ENCODE measurements at places on chromosomes 11 and 22.

GRCh38 chr22:46578824-46579561, 41.2 kb upstream of the GRAMD4 start:
- no peak for DNase-seq

GRCh38 chr11:46234311-46234710, 43.2 kb upstream of the CREB3L1 start:
- no peak for DNase-seq

- no peak for DNase-seq
Measured at GRCh38 chr11:44626645-44627044, 61.2 kb downstream of the CD82 start.

DNA sequence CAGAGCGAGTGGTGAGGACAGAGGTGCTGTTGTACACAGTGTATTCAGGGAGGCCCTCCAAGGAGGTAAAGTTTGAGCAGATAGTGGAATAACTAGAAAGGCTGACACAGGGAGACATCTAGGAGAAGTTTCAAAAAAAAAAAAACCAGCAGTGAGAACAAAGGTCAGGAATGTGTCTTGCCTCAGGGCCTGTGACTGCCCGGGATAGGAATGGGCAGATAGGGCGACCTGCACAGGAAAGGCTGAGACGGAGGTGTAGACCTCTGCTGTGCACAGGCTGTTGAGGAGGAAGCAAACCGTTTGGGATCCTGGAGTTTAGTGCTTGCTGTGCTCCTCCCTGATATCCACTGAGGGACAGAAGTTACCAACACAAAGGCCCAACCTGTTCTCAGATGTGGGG, 406.5 kb upstream of the B3GAT1 start:
- no peak for DNase-seq

DNA sequence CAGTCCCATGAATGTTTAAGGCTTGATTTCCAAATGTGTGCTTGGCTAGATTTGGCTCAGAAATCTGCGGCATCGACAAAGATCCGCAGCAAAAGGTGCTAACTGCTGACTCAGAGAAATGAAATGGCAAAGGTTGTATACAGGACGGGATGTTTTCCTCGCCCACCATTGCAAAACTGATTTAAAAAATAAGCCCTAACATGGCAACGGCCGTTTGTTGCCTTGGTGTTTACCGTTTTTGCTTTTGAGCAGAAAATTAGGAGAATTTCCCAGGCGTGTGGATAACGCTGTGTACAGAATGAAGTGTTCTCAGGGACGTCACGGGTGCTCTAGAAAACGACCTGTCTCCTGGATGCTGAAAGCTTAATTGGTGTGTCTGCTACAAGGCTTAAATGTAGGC, 70.2 kb downstream of the ARHGAP8 start:
- no peak for DNase-seq

GRCh38 chr22:33723915-33724314, 196.4 kb downstream of the LARGE1 start:
- DNase-seq: no peak

GRCh38 chr22:37457093-37457893, 28.9 kb downstream of the MFNG start:
- peak; percentile 23 for DNase-seq

- no peak for DNase-seq
Measured at GRCh38 chr11:60942970-60943565, 8.9 kb downstream of the SLC15A3 start.

- no peak for DNase-seq
Measured at GRCh38 chr11:10301656-10302358, 3.1 kb upstream of the ADM start.

DNA sequence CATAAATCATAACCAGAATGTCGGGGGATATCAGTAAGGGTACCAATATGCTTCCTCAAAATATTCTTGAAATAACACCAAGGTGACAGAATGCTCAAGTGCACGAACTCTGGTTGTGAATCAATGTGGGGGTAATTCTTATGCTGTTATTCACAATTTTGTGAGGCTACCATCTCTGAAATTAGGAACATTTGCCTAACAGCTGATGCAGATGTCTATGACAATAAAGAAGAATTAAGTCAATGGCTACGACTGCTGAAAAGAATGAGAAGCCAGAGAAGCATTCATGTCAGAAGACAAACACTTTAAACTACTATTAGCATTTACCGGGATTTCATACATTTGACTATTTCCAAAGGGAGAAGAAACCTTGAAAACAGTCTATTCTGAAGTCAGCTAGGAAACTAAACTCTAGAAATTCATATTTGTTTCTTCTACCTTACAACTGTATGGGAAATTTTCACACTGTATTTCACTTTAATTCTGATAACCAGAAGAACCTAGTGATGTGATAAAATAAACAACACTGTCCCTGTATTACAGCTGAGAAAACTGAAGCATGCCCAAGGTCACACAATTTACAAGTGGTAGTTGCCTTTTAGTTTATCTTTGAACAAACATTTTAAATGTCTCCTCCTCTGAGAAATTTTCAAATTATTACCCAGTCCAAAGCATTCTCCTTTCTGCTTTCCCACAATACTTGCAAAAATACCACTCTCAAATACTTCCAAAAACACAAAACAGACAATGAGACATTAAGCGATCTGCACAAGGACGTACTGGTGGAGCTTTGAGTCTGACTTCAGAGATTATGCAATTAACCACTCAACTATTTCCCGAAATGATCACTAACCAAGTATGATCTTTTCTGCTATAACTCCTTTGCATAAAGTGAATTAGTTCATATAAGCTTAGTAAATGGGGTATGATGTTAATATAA, 18.0 kb upstream of the ARHGAP32 start:
- no peak for DNase-seq

DNA sequence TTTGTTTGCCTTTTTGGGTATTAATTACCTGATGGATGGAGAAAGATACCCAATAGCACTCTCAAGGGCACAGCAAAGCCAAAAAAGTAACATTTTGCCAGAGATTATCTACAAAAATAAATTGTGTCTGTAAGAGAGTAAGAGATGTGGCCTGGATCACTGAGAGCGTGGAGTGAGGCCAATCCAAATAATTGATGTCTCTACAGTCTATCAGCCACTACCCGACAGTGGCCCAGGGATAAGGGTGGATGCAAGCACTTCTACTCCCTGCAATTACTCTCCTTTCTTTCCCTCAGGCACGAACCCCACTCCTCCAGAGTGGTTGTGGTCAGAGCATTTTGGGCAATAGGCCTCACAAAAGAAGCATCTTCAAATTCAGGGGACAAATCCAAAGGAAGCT, 92.3 kb upstream of the ZC3H12C start:
- DNase-seq: no peak

DNA sequence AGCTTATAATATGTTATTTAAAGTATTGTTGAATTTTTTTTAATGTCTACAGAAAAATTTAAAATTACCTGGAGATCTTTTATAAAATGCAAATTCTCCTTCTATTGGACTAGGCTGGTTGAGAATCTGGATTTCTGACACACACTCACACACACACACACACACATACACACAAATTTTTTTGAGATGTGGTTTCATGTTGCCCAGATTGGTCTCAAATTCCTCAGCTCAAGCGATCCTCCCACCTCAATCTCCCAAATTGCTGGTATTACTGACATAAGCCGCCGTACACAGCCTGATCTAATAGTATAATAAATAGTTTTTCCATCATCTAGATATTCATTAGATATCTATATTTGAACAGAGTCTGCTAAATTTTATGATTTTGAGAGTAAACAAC, 4.5 kb upstream of the RFPL1 start:
- no peak for DNase-seq

DNA sequence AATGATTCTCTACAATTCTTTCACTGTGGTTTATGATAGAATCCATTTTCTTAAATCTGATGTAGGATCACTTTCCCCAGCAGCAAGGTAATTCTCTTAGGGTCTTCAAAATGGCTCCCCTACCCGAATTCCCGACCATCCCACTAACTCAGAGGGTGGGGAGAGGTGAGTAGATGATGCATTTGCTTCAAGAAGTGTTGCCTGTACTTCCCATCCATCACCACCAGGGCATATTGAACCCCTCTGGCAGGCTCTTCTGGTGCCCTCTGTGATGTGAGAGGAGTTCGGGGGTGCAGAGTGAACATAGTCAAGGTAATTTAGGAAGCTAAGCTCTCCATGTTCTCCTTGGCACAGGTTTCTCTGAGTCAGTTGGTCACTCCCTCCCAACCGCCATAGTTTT, 52.3 kb downstream of the ZNRF3 start:
- no peak for DNase-seq

All from pons (tissue), 1 donor.